Stimulated activated CD8-positive, alpha-beta memory T cell treated with anti-CD3 and anti-CD28 coated beads, Interleukin-4, amount 100 ng/mL, for 4 hours (primary cell): ENCODE measurements at places on chromosomes 4 and X.

- DNase-seq: no peak
Observed at GRCh38 chr4:85741921-85742591, 267.1 kb downstream of the ARHGAP24 start.

DNA sequence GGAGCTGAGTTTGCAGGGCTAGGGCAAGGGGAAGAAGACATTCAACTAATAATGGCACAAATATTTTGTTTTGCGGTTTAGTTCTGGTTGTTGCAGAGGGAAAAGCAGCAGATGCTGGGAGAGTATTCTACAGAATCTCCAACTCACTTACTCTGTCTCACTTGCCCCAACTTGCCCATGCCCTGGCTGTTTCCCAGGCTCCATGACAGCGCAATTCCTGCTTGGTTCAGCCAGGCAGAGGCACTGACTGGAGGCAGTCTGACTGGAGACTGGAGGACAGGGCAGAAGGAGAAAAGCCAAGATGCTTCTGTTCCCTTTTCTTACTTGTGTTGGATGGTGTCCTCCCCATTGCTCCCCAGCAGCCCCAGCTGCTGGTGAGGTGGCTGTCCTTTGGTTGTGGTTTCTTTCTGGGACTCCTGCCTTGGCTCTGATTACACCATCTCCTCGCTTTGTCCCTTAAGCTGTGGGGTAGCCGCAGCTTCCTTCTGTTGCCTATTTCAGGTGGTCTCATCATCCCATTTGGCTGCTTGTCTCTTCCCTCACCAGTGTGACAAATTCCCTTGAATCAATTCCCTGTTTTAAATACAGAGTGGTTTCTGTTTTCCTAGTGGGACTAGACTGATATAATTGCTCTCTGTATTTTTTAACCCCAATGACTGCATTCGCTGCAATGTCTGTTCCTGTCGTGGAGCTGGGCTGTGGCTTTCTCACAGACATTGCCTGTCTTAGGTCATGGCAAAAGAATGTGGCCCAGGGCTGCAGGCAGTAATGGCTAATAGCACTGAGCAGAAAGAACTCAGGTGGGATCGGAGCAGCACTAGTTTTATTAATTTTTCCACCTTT lies 24.2 kb upstream of the RASL11B start:
- no peak for DNase-seq

DNA sequence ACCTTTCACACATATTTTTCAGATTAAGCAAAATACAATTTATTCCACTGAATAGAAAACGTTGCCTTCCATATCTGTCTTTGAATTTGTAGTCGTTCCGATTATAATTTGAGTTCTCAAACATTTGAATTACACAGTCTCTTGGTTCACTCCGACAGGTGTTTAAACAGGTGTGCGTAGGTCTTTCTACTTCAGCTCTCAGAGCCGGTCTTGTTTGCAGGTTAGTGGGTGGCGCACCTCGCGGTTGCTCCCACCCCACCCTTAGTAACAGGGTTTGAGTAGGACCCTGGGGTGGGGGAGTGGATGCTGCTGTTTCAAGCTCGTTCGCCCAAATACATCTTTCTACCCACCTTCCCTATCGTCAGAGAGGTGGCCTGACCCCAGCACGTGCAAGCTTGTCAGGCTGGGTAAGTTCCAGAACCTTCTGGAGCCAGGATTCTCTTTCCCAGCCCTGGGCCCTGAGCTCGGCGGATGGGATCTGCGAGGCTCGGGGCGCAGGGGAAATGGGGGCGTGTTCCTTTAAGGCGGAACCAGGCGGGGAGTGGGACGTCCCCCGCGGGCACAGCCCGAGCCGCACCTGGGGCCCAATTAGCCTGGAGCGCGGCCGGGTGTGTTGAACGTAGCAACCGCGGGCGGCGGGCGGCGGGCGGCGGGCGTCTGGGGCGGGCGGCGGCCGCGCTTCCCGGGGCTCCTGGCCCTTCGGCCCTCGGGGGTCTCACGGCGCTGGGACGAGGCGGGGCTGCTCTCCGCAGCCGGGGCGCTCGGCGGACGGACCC lies at the start of gene FAM149A:
FAM149A (plus strand) TSS at position 591 of the 776 bp plus-strand sequence.
- DNase-seq: peak; percentile 13

GRCh38 chrX:252957-253291 lies 28.3 kb upstream of the PLCXD1 start:
- no peak for DNase-seq

GRCh38 chrX:129678614-129679195 lies 23.9 kb upstream of the APLN start:
- no peak for DNase-seq

DNA sequence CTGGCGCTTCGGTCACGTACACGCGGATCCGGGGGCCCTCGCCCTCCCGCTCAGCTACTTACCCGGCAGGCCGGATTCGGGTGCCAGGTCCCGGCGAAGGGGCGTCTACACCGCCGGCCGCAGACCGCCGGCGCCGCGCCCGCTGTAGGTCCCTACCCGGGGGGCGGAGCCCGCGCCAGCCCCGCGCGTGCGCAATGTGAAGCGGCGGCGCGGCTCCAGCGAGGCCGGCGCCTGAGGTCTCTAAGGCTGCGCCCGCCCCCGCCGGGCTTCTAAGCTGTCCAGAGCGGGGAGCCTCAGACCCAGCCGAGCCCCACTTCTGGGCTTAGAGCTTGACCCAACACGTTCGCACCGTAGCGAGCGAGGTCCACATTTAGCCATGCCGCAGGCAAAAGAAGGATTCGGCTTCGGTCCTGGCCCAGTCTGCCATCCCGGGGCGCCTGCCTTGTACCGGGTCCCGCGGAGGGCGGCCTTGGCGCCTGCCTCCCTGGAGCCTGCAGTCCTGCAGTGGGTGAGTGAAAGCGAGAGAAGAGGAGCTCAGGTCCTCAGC lies at the start of gene ZNF518B:
ZNF518B (minus strand) TSS at position 172 of the 547 bp plus-strand sequence. CDS start 11,098 bp downstream, outside the sequence.
- DNase-seq: peak; percentile 57

GRCh38 chr4:141306331-141306730 lies 85.6 kb downstream of the ZNF330 start:
- DNase-seq: no peak

GRCh38 chrX:74250574-74250973 lies 53.4 kb upstream of the ZCCHC13 start:
- DNase-seq: no peak

GRCh38 chr4:11821772-11822430 lies 393.2 kb upstream of the HS3ST1 start:
- DNase-seq: no peak

DNA sequence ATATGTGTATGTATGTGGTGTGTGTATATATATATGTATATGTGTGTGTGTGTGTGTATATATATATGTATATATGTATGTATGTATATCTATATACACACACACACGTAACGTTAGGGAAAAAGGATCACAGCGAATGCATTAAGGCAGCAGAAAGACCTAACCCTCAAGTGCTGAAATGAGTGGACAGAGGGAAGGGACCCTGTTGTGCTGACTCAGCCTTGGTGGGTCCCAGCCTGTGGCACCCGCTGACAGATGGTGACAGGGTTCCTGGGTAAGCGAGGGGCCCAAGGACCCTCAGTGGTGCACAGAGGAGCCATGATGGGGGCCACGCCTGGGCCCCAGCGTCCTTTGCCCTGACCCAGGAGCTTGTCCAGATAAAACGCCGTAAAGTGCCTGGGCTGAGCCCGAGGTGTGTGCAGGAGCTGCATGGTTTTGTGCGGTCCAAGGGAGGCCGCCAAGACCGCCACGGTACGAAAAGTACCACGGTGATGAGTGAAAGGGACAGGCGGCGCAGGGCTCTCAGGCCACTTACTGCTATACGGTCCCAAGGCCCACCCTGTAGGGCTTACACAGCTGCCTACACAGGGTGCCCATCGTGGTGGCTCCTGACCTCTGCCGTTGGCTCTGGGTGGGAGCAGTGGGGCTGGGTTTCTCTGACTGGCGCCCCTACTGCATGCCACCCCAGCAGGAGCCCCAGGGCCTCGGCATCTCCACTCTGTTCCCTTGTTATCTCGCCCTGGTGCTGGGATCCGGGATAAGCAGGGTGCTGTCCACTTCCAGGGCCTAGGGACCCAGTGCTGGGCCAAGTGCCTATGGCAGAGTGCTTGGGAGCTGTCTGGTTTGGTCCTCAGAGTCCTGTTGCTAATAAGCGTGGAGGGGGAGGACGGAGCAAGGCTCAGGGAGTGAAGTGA lies 10.0 kb downstream of the SH3BP2 start:
- DNase-seq: no peak

- no peak for DNase-seq
Observed at GRCh38 chr4:6889736-6890324, 19.8 kb upstream of the TBC1D14 start.

- no peak for DNase-seq
Observed at GRCh38 chrX:136097871-136098805, 49.2 kb upstream of the FHL1 start.

- DNase-seq: no peak
Observed at GRCh38 chr4:135672202-135672601, 1470.6 kb upstream of the PABPC4L start.

GRCh38 chr4:23866450-23867075 lies 23.3 kb downstream of the PPARGC1A start:
- no peak for DNase-seq

DNA sequence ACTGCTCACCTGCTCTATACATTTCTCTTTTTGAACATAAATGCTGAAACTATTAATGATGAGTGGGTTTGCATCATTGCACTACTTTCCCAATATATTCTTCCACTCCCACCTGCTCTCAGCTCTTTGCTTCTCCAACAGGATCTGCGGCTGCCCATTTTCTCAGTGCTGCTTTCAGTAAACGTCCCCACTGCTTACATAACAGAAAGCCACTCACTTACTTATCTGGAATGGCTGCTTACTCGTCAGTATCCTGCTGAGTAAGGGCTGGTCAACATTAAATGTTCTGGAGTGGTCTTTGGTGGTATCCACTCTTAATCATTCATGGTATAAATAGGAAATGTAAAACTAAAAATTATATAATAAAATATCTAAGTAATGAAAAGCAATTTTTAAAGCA lies 112.8 kb upstream of the HPF1 start:
- DNase-seq: no peak

DNA sequence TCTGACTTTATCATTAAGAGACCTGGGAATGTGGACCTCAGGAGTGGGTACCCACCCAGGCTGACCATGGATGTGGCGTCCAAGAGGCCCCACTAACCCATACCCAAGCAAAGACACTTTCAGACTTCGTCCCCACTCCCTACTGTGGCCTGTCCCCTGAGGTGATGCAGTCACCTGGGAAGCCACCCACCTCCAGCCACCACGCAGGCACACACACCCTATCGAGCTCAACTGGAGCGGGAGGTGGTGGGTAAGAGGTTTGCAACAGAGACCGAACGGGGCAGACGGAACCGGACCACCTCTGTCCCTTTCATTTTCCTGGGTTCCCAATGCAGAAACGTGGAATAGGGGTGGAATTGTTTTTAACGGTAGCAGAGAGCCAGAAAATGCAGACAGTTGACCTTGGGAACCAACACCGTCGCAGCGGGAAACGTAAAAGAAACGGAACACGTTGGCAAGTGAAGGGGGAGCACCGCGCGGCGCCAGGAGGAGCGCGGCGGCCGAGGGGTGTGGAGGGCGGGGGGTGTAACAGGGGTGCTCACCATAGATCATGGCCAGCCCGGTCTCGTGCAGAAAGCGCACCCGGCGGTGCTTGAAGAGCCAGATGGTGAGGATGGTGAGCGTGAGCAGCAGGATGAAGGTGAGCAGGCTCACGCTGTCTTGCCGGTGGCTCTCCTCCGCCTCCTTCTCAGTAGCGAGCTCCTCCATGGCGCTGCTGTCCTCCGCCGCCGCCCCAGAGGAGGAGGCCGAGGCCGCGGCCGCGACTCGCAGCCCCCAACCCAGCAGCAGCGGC lies 559 bp downstream of the SLC9A7 start:
- DNase-seq: no peak

DNA sequence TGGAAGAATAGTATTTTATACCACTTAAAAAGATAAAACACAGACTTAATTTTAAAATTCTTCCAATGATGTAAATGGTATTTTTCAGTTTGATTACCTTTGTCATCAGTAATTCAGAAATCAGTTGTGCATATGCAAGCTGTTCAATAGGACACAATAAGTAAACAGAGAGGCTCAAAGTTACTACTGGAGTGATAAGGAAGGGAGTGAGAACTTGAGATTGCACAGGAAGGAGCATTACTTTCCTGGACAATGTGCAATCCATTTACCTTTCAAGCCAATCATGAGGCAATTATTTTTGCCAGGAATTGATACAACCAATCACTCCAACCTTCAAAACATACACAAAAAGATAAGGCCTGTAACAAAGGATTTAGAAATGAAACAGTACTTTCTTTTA lies 1024.3 kb downstream of the RAPGEF2 start:
- no peak for DNase-seq

- DNase-seq: no peak
Observed at GRCh38 chr4:109574931-109575804, 15.1 kb downstream of the MCUB start.

DNA sequence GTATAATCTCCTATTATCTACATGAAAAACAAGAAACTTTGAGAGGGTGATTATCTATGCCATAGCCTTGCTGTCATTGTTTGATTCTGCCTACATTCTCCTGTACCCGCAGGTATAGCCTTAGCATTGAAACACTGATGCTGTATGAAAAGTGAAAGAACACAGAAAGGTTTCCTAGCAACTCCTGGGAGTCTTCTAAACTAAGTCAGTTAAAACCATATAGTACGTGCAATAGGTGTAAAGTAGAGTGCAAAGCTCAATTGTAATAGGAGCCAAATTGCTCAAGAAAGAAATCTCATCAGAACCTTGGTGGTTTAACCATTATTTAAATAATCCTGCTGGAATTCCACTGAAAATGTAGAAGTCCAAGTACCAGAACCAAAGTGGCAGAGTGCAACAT lies 489.7 kb downstream of the PCDH10 start:
- DNase-seq: no peak

- DNase-seq: no peak
Observed at GRCh38 chr4:25860586-25861279, 2.1 kb downstream of the SEL1L3 start.

GRCh38 chr4:148068065-148068911 lies 336.4 kb downstream of the ARHGAP10 start:
- DNase-seq: no peak

DNA sequence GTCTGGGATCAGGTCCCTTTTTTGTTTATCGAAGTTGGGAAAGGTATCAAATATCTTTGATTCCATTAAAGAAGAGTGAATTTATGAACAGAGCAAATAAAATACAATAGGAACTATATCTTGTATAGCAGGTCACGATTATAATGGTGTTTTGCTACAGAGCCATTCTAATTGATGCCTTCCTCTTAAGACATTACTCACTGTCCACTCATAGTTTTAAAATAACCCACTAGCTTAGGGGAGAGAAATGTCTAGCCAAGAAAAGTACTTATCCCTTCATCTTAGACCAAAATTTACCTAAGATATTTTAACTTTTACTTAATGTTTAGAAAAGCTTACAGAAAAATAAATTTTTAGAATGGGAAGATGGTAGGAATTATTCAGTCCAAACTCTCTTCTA lies 112.0 kb upstream of the PABPC4L start:
- no peak for DNase-seq
